ENCODE measurements at places on chromosomes 12 and 14.
A peak's percentile ranks its signal among the peaks of the same experiment; 100 is the strongest.

GRCh38 chr12:57227315-57228115 is 2.0 kb upstream of the SHMT2 start:
- DNase-seq: no peak

GRCh38 chr12:58757422-58757821 is 162.9 kb downstream of the LRIG3 start:
- no peak for DNase-seq

- DNase-seq: no peak
These were observed 185.1 kb downstream of the ANO6 start for GRCh38 chr12:45400991-45401390.

DNA sequence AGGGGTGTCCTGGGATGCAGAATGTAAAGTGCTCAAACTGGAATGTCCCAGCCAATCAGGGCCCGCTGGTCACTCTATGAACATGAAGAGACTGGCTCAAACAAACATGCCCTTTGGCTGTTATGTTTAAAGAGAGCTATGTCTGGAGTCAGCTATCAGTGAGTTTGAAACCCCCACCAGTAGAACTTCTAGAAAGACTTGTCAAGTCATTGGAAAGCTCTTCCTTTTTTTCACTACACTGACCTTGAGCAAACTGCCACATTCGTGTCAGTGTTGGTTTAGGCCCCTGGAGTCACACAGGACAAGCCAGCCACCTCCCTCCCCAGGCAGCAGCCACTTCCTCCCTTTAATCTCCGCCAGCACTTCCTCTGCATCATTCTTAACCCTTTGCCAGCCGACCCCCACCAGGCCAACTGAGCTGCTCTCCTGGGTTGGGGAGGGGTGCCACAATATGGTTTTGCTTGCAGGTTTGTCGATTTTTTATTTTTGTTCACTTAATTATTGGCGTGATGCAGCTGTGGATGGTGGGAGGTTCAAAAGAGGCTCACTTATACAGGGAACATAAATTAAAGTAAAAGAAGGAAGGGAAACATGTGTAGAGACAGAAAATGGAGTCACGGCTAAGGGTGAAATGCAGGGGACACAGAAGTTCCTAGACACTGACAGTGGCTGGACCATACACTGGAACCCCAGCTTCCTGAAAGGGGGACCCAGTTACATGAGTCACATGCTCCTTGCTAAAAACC is 25.3 kb downstream of the CMKLR1 start:
- no peak for DNase-seq

GRCh38 chr14:99176156-99176945 is 95.6 kb downstream of the BCL11B start:
- no peak for DNase-seq

DNA sequence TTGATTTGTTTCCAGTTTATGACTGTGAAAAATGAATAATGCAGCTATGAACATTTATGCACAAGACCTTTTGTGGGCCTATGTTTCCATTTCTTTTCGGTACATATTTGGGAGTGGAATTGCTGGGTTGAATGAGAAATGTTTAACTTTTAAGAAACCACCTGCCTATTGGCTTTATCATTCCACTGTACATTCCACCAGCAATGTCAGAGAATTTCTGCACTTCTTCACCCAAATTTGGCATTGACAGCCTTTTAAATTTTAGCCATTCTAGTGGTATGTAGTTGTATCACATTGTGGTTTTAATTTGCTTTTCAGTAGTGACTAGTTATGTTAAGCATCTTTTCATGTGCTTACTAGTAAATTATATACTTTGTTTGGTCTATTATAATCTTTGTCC is 317.0 kb upstream of the TMTC1 start:
- no peak for DNase-seq

- DNase-seq: no peak
These were observed 128.6 kb upstream of the CRY1 start for GRCh38 chr12:107221913-107222312.

DNA sequence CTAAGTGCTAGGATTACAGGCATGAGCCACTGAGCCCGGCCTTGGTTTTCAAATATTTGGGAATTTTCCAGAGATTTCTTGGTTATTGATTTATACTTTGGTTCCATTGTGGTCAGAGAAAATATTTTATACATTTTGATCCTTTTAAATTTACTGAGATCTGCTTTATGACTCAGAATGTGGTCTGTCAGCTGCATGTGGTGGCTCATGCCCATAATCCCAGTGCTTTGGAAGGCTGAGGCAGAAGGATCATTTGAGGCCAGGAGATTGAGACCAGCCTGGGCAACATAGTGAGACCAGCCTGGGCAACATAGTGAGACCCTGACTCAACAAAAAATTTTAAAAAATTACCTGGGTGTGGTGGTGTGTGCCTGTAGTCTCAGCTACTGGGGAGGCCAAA is 49.8 kb downstream of the ADCK1 start:
- DNase-seq: no peak

DNA sequence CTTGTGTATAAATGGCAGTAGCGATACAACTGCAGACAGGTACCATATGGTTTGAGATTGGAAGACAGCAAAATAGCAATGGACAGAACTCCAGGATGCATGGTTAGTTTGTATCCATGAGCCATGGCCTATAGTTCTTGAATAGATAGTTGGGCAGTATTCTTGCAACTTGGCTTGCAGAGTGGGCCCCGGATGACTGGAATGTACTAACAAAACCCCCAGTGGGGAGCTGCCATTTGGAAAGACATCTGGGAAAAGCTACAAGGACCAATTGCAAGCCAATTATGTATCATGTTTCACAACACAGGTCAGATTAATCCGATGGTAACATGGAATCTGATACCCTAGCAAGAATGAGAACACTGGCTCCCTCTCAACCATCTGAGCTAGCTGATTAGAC is 279.6 kb downstream of the RERGL start:
- no peak for DNase-seq

- peak; percentile 59 for DNase-seq
These were observed 120.7 kb downstream of the AACS start for GRCh38 chr12:125185740-125186470.

DNA sequence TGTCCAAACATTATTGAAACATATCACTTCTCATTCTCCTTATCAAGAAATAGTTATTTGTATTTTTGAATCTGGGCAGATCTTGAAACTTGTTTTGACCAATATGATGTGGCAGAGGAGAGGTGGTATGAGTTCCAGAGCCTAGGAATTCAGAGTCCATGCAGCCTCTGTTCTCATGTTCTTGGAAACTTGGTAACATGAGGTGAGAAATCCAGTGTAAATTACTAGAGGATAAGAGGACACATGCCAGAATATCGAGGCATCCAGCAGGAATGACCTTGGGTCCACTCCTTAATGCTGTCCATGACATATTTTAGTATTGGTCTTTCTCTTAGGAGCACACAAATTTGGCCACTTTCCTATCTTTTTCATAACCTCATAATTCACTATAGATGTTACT is 1374.6 kb downstream of the FSCB start:
- no peak for DNase-seq

GRCh38 chr14:63480599-63480998 is 62.6 kb downstream of the PPP2R5E start:
- DNase-seq: no peak

GRCh38 chr12:51430196-51430895 is 5.7 kb downstream of the SLC4A8 start:
- DNase-seq: no peak

DNA sequence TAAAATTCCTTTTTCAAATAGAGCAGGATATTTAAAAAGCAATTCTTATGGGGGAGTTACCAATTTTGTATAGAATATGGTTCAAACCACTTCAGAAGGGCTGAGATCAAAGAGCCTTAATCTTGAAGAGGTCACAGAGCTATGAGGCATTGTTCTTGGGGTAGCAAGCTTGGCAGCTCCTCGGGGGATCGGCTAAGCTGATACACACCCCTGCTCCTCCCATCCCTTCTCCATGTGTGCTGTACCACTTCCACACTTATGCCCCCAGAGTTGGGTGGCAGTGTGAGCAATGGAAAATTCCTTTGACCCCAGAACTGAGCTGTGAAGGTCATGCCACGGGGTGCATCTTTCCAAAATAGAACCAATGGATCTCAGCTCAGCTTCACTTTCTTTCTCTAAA is 15.0 kb upstream of the TMEM30B start:
- no peak for DNase-seq
